Naive B cell (primary cell): ENCODE measurements at places on chromosomes 16 and 17. TPM values are rescaled to one million over a fixed set of nuclear protein-coding genes. Genes with fewer than 3 reads are reported as not detected.

Gene TEX14
- polyA plus RNA-seq, result not detected

Gene CD300A
- polyA plus RNA-seq, result 1.5 TPM

Gene KLHL10
- polyA plus RNA-seq, result not detected

Gene MAP2K6
- polyA plus RNA-seq, result 13.7 TPM

Gene SOCS1
- 19.8 TPM for polyA plus RNA-seq

Gene SAMD14
- not detected for polyA plus RNA-seq

Gene KRT39
- not detected for polyA plus RNA-seq

Gene NGFR
- not detected for polyA plus RNA-seq

Gene WNT9B
- not detected for polyA plus RNA-seq

Gene EVPL
- not detected for polyA plus RNA-seq

DNA sequence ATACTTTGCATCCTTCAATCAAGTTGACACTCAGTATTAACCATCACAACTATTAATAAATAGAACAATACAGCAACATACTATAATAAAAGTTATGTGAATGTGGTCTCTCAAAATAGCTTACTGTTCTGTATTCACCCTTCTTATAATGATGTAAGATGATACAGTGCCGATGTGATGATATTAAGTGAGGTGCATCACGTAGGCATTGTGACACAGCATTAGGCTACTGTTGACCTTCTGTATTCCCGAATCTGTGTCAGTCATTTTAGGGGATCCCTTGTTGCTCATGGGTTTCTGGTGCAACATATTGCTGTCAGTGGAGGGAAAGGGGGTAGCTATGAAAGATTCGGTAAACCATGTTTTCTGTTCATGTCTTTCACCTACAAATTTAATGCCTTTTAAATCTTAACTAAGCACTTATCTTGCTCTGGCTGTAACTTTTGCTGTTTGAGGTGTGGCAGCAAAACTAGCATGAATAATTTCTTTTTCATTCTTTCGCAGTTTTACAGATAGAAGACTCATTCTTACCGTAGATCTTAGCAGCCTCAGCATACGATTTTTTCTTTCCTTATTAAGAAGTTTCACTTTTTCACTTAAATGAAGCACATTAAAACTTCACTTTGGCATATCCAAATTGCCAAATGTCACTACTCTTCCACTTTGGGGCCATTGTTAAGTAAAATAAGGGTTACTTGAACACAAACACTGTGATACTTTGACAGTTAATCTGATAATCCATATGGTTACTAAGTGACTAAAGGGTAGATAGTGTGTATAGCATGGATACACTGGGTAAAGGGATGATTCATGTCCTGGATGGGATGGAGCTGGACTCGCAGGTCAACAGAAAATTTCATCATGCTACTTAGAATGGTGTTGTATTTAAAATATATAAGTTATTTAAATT lies 29.6 kb downstream of the NFAT5 start:
- H3K27ac ChIP-seq, result no peak overlapping the region
- H3K4me1 ChIP-seq, result peaks cover 25% of the 10 kb centered on the region
- no peaks in the 10 kb centered on the region for H3K36me3 ChIP-seq
- H3K27me3 ChIP-seq, result no peaks in the 10 kb centered on the region
- H3K4me3 ChIP-seq, result no peak overlapping the region

DNA sequence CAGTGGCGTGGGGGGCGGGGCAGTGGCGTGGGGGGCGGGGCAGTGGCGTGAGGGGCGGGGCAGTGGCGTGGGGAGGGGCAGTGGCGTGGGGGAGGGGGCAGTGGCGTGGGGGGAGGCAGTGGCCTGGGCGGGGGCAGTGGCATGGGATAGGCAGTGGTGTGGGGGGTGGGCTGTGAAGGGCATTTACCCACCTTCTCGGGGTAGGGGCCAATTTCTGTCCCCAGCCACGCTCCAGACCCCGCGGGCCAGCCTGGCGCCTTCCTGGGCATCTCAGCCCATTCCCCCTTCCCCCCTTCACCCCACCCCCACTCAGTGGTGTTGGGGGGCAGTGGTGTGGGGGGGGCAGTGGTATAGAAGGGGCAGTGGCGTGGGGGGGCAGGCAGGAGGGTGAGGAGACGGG lies 92.7 kb downstream of the LITAF start:
- peaks cover 20% of the 10 kb centered on the region for H3K4me1 ChIP-seq
- no peak for DNase-seq
- no peaks in the 10 kb centered on the region for H3K27me3 ChIP-seq
- no peak overlapping the region for H3K4me3 ChIP-seq

- no peaks in the 10 kb centered on the region for H3K36me3 ChIP-seq
- DNase-seq, result no peak
- no peak overlapping the region for H3K27ac ChIP-seq
- peaks cover 7% of the 10 kb centered on the region for H3K27me3 ChIP-seq
- no peaks in the 10 kb centered on the region for H3K4me1 ChIP-seq
Measured at GRCh38 chr16:73383195-73383987, 335.5 kb upstream of the ZFHX3 start.

DNA sequence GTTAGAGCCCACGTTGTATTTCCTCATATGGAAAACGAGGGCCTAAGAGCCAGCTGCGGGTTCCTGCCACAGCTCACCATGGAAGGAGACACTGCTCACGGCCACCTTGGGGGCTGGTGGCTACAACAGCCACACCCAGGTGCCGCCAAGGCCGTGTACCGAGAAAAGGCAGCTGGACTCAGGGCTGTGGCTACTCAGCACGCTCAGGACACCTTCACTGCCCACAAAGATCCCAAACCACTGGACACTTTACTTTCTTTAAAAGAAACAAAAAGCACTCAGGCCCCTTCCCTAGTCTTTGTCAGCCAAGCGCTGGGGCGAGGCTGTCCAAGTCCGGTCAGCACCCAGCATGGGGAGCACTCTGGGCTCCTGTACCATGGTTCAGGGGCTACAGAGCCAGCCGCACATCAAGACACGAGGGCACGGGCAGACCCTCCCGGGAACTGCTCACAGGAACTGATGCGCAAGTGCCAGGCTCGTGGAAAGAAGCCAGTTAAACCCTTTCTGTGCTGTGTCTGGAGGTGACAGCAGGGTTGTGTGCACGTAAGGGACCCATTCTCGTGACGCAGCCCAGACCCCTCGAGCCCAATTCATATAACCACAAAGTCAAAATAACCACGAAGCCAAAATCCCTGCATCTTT lies 18.5 kb downstream of the SLC16A3 start:
- no peak for DNase-seq
- H3K4me3 ChIP-seq, result no peak overlapping the region
- H3K4me1 ChIP-seq, result peaks cover 14% of the 10 kb centered on the region
- peaks cover 8% of the 10 kb centered on the region for H3K36me3 ChIP-seq

GRCh38 chr16:10879681-10880589 lies 2.9 kb downstream of the CIITA start:
- no peaks in the 10 kb centered on the region for H3K27me3 ChIP-seq
- H3K36me3 ChIP-seq, result peaks cover 28% of the 10 kb centered on the region
- DNase-seq, result no peak
- peaks cover 66% of the 10 kb centered on the region for H3K4me1 ChIP-seq

GRCh38 chr16:11977376-11978041 lies 975 bp downstream of the SNX29 start:
- peak overlapping the region; percentile 98 for H3K27ac ChIP-seq
- H3K4me3 ChIP-seq, result peak overlapping the region; percentile 99
- no peaks in the 10 kb centered on the region for H3K27me3 ChIP-seq
- H3K36me3 ChIP-seq, result peaks cover 20% of the 10 kb centered on the region

GRCh38 chr17:42266918-42267766 lies 9.0 kb downstream of the STAT5B start:
- no peak for DNase-seq
- H3K36me3 ChIP-seq, result no peaks in the 10 kb centered on the region
- H3K4me3 ChIP-seq, result no peak overlapping the region
- no peaks in the 10 kb centered on the region for H3K27me3 ChIP-seq
- peaks cover 9% of the 10 kb centered on the region for H3K4me1 ChIP-seq
- no peak overlapping the region for H3K27ac ChIP-seq

DNA sequence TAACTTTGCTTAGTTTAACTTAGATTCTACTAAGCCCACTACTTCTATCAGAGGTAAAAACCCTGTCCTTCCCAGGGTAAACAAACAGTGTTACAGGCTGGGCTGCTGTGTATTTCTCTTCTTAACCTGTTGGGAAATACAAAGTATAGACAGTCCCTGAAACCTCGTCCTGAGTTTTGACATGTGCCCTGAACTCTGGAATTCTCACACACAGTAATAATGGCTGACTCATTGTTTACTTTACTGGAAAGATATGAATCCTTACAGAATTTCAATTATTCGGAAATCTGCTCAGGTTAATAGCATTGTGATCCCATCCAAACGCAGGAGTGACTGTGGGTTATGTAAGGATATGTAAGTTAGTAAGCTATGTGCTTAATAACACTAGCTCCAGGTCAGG lies 199.1 kb downstream of the TMEM114 start:
- no peak for DNase-seq
- H3K27me3 ChIP-seq, result no peaks in the 10 kb centered on the region
- H3K27ac ChIP-seq, result no peak overlapping the region
- H3K4me3 ChIP-seq, result no peak overlapping the region
- H3K36me3 ChIP-seq, result no peaks in the 10 kb centered on the region

GRCh38 chr17:54324813-54325212 lies 502.1 kb downstream of the KIF2B start:
- DNase-seq, result no peak
- no peaks in the 10 kb centered on the region for H3K4me1 ChIP-seq
- no peak overlapping the region for H3K27ac ChIP-seq
- H3K27me3 ChIP-seq, result no peaks in the 10 kb centered on the region
- no peak overlapping the region for H3K4me3 ChIP-seq
- H3K36me3 ChIP-seq, result no peaks in the 10 kb centered on the region

- H3K36me3 ChIP-seq, result peaks cover 16% of the 10 kb centered on the region
- no peak for DNase-seq
- H3K27me3 ChIP-seq, result no peaks in the 10 kb centered on the region
- no peaks in the 10 kb centered on the region for H3K4me1 ChIP-seq
Measured at GRCh38 chr17:4233668-4234258, 30.0 kb downstream of the ANKFY1 start.

GRCh38 chr17:67401106-67401505 lies 24.0 kb downstream of the PITPNC1 start:
- no peaks in the 10 kb centered on the region for H3K27me3 ChIP-seq
- H3K4me3 ChIP-seq, result no peak overlapping the region
- DNase-seq, result no peak

DNA sequence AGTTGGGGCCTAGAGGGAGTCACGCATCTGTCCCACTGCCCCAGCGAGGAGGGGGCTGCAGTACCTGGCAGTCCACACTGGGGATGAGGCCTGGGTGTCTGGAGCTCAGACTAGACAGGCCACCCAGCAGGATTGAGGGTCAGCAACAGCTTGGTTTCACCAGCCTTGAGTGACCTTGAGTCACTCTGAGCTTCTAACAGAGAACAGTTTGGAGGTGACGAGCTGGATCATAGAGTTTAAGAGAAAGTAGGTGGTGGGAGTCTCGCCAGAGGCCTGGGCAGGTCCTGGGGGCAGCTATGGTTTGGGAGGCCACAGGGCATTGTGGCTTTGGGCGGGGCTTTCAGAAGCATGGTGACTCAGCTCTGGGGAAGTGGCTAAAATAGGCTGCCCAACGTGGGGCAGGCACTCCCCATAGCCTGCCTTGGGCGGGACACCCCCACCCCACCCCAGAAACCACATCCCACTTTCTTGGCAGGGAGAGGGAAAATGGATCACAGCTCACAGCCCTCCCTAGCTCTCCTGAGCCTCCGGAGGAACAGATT lies 20.5 kb downstream of the CDC42EP4 start:
- no peak overlapping the region for H3K27ac ChIP-seq
- H3K4me3 ChIP-seq, result no peak overlapping the region
- DNase-seq, result no peak
- H3K36me3 ChIP-seq, result no peaks in the 10 kb centered on the region
- no peaks in the 10 kb centered on the region for H3K4me1 ChIP-seq

DNA sequence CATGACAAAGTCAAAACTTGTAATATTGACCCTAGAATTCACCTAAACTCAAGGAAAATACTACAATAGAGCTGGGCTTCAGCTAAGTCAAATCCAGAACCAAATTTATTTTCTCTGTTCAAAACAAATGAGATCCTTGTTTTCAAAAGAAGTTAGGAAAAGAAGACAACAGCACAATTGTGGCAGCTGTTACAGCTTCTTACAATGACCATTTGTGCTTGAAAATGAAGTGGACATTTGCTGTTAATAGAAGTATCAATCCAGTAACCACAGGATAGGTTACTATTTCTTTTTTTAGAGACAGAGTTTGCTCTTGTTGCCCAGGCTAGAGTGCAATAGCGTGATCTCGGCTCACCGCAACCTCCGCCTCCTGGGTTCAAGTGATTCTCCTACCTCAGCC lies 44.4 kb downstream of the APPBP2 start:
- no peak for DNase-seq
- H3K4me3 ChIP-seq, result no peak overlapping the region
- H3K4me1 ChIP-seq, result no peaks in the 10 kb centered on the region
- H3K36me3 ChIP-seq, result no peaks in the 10 kb centered on the region
- H3K27me3 ChIP-seq, result no peaks in the 10 kb centered on the region

DNA sequence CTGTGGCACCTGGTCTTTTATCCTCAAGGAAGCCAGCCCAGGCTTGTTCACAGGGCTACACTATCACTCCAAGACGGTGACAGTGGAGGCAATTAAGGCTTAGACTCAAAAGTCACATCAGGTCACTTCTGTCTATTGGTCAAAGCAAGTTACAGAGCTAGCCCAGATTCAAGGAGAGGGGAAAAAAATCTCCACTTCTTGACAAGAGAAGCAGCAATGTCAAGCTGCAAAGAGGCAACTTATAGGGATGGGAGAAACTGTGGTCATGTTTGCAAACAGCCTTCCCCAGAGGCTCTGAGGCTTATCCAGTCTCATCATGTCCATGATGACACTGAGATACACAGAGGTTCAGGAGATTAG lies 31.6 kb downstream of the SERPINF1 start:
- H3K36me3 ChIP-seq, result peaks cover 14% of the 10 kb centered on the region
- no peak overlapping the region for H3K4me3 ChIP-seq
- H3K27me3 ChIP-seq, result no peaks in the 10 kb centered on the region
- H3K27ac ChIP-seq, result no peak overlapping the region
- H3K4me1 ChIP-seq, result no peaks in the 10 kb centered on the region

DNA sequence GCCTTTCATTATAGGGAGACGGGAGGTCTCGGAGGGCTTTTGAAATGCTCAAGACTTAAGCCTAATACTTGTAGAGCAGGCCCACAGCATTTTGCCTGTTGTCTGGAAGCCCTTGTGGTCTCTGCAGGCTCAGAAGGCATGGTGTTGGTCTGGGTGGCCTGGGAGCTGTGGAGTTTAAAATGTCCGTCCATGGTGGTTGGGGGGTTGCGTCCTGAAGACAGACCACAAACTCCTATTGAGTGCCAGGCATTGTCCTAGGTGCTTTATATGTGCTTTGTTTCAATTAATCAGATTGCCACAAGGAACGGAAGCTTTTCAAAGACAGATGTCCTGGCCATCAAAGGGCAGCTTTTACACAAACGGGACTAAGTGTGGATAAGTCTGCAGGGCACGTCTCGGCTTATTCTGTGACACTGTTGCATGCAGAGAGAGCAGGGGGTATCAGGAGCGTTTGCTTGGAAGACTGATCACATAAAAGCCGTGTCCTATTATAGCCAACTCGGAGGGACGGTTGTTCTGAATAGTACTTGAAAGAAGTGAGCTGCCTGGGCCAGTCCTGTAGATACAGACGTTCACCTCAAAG lies 7.8 kb downstream of the NTN1 start:
- H3K4me3 ChIP-seq, result no peak overlapping the region
- peaks cover 9% of the 10 kb centered on the region for H3K4me1 ChIP-seq
- no peak for DNase-seq

GRCh38 chr16:4522051-4522581 lies 16.5 kb downstream of the CDIP1 start:
- no peaks in the 10 kb centered on the region for H3K36me3 ChIP-seq
- H3K27ac ChIP-seq, result no peak overlapping the region
- no peak for DNase-seq
- H3K27me3 ChIP-seq, result no peaks in the 10 kb centered on the region
- H3K4me3 ChIP-seq, result no peak overlapping the region

- H3K36me3 ChIP-seq, result no peaks in the 10 kb centered on the region
- peaks cover 5% of the 10 kb centered on the region for H3K27me3 ChIP-seq
- no peak for DNase-seq
- H3K4me1 ChIP-seq, result no peaks in the 10 kb centered on the region
Measured at GRCh38 chr16:80627108-80627507, 86.3 kb downstream of the DYNLRB2 start.
